D721Med (cell line): ENCODE measurements at places on chromosomes 6 and 20.

GRCh38 chr6:158056804-158057203 lies 75.1 kb downstream of the SYNJ2 start:
- no peak for DNase-seq

GRCh38 chr6:152160346-152160745 lies 352.9 kb downstream of the ESR1 start:
- no peak for DNase-seq

DNA sequence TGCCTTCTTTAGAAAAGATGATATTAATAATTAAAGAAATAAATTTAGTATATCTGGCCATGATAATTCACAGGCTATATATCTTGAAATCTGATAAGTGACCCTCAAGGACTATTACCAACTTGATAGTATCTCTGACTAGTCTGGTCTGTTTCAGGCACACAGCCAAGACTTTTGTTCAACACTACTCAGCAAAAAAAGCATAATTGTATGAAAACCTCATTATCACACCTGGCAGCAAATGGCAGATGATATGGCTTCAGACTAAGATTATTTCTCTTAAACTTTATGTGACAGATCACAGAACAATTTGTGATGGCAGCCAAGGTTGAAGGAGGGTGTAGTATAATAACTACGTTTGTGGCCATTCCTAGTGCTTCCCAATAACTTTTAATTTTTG lies 114.7 kb downstream of the RWDD2A start:
- DNase-seq: no peak

DNA sequence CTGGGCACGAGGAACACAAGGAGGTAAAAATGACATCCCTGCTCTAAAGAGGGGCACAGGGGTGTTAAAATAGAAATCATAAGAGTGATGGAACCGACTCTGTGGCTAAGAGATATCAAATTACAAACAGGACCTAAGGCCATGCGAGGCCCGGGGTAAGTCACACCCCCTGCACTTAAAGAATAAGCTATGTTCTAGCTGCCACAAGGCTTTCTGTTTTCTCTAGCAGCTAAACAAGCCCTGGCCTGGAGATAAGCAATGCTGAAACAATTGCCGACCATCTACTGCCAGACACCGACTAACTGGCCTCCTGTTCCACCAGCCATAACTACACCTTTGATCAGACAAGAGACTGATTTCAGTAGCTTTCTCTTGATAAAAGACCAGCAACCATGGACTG lies 32.4 kb downstream of the MDGA1 start:
- no peak for DNase-seq

DNA sequence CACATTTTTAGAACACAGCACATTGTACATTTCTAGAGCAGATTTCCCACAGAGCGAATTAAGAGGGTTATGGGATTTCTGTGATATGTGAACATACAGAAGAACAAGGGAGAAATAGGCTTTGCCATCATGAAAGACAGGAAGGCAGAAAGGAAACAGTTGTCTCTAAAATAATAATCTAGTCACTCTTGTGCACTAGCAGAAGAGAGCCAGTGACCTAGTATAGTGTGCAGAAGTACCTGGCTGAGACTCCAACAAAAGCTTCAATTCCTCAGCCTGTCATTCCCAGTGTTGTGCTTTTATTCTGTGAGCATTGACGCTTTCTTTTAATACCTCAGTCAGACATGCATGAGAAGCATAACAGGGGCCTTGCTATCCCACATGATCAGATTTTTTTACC lies 17.8 kb upstream of the DCBLD1 start:
- DNase-seq: no peak

DNA sequence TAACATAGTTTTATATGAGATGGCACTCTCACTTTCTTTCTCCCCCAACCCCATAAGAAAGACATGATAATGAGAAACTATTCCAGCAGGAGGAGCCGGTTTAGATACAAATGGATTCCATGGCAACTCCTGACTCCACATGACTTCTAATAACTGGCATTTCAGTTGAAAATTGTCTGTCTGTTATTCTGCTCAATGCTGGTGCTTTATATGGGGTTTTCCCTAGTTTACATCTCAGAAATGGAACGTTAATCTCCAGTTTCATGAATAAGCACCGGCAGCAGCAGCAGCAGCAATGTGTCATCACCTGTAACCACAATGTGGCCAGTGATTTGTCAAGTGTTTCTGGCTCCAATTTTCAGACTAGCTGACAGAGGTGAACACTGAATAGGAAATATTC lies 8.0 kb upstream of the SIM1 start:
- no peak for DNase-seq

- DNase-seq: no peak
Measured at GRCh38 chr6:65984089-65984488, 277.1 kb upstream of the EYS start.

- no peak for DNase-seq
Measured at GRCh38 chr6:131258816-131259476, 123.7 kb downstream of the AKAP7 start.

- DNase-seq: peak; percentile 77
Measured at GRCh38 chr20:37345339-37346235, at the start of gene SRC. TSS of gene SRC (plus strand) at chr20:37346140. CDS start at chr20:37384154, 38,014 bp downstream.

DNA sequence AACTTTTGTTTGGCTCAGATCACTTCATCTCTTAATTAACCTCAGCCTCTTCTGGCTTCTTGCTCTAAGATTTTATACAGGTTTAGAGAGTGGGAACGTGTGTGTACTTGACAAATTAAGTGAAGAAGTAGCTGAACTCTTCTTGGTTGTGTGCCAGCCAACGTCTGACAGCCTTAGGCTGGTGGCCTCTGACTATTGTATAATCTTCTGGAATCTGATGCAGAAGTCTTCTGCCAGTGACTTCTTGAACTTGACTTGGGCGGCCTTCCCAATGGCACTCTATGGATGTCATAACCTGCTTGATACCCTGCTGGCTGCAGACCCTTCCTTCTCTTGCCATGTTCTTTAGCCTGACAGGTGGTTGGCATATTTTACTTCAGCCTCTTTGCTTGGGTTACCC lies 660.5 kb downstream of the DOK5 start:
- DNase-seq: no peak

- no peak for DNase-seq
Measured at GRCh38 chr6:24064832-24065231, 61.2 kb upstream of the NRSN1 start.
